Peyer's patch (tissue), 4 donors: ENCODE measurements at places on chromosomes 11 and 22. TPM values are rescaled to one million over a fixed set of nuclear protein-coding genes. Genes with fewer than 3 reads are reported as not detected.

The DUSP8 gene
- total RNA-seq = 18.4 TPM

The RNASEH2C gene
- total RNA-seq = 39.8 TPM

The C11orf42 gene
- total RNA-seq = not detected

DNA sequence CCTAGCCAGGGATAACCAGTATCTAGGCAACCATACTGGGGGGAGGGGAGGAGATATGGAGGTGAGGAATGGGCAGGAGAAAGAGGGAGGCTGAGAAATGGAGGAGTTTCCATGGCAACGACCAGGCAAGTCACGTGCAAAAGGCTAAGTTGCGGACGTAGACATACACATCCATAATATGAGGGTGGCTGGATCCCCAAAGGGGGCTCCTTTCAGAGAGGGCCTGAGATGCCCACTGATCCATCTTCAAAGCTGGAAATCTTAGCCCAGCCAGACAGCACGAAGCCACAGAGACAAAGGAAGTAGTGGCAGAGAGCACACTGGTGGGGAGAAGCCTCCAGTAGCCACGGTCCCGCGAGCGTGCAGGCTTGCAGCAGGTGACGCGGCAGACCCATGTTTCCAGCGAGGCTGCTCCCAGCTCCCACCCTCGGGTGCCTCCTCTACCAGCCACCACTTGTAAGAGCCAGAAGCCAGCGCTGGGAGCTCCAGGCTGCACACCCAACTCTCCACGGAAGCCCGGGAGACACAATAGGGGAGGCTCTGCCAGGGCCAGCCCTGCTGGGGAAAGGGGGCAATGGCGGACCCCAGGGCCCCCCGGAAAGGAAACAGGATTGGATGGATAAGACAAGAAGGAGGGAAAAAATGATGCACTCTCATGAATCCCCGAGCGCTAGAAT lies 938 bp downstream of the FXYD6 start:
- no peaks in the 10 kb centered on the region for H3K36me3 ChIP-seq
- DNase-seq = no peak
- no peaks in the 10 kb centered on the region for H3K27me3 ChIP-seq

DNA sequence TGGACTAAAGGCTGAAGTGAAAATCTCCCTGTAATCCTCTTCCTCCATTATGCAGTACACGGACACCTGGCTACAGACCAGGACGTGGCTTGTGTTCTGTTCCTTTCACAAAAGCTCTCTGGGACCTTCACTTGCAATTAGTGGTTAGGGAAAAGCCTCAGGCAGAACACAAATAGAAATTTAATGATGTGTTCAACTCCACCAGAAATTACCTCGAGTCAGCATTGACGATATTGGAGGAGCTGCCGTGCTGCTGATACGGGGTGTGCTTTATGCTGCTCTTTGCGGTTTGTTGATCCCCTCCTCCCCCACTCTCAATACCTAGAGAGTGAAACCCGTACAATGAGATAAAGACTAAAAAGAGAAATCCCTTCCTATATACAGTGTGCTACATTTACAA lies 48.9 kb downstream of the POLD3 start:
- no peak overlapping the region for H3K27ac ChIP-seq
- no peaks in the 10 kb centered on the region for H3K36me3 ChIP-seq
- no peaks in the 10 kb centered on the region for H3K4me1 ChIP-seq
- H3K27me3 ChIP-seq = no peaks in the 10 kb centered on the region
- no peak for DNase-seq
- no peak overlapping the region for H3K4me3 ChIP-seq
